Epithelial cell of esophagus (primary cell): ENCODE measurements at places on chromosomes 7 and 10.

DNA sequence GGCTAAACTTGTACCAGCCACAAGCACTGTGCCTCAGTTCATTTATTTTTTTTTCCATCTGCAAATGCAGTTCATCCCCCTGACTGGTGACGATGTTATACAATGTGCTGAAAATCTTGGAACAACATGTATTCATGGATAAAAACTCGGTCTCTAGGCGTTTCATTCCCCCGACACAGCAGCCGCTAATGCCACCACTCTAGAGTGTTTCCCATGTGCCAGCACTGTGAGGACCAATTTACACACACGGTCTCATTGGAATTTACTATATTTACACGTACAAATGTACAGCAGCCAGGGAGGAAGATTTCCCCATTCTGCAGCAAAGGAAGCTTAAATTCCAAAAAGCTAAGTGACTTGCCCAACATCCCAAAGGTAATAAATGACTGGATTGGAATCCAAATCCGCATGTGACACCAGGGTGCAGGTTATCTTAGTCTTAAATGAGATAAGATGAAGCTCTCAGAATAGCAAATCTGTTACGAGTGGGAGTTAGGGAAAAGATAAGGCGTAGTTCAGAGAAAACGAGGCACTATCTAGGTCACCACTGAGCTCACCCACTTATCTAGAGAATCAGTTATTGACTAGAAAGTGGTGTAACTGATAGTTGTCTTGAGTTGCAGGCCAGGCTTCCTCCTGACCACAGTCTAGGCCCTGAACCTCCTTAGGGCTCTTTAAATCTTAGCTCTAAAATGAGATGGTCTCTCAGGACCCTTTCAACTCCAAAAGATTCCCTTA, 36.7 kb downstream of the FAM107B start:
- no peak for DNase-seq

DNA sequence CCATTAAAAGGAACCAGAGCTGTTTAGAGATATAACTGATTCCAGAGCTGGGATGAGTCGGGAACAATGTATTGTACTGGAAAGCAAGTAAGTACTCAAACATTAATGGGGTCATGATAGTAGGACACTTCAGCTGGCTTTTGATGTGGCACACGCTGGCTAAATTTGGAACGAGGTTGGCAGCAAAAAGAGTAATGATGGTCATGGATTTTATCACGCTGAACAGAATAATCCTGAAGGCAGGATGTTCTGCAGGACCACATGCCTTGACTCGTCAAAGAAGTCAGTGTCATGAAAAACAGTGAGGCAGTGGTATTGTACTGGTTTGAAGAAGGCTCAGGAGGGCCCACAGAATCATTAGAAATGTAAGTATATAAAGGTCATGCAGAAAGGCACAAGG, 220.3 kb downstream of the SNX13 start:
- peak; percentile 41 for DNase-seq

- DNase-seq: peak; percentile 36
These were observed 81.0 kb upstream of the PRSS58 start for GRCh38 chr7:142338633-142339501.

- DNase-seq: no peak
These were observed 34.0 kb upstream of the SFTPD start for GRCh38 chr10:79982861-79983260.

GRCh38 chr7:1569016-1569415, 816 bp downstream of the PSMG3 start:
- DNase-seq: peak; percentile 22

DNA sequence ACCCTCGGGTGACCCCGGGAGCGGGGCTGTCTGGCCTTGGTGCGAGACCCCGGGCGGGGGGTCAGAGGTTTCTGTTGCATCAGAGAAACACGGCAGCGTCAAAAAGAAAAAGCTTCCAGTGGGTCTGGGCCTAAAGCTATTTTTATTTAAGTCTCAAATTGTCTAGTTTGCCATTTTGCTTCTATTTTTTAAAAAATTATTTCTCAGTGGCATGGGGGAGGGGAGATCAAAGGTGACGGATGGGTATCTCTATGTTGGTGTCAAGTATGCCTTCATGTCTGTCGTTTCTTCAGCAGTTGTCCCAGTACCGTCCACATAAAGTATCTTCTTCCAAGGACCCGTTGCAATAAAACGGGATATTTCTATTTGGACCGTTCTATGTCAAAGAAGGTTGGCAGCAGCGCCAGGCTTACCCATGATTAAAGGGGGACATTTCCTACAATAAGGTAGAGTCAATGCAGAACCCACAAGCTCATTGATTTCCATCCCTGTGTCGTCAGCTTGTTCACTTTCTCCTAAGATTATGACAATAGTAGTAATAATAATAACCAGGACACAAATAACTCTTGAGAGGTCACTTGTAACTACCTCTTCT, 26.0 kb upstream of the VAX1 start:
- no peak for DNase-seq

- no peak for DNase-seq
These were observed 270.8 kb downstream of the BBS9 start for GRCh38 chr7:33400214-33400538.
